ENCODE measurements at places on chromosomes 1 and 21.
A peak's percentile ranks its signal among the peaks of the same experiment; 100 is the strongest.

- no peak for DNase-seq
These were observed 169.9 kb upstream of the CSF3R start for GRCh38 chr1:36652586-36652985.

- DNase-seq, result no peak
These were observed 7.3 kb downstream of the SYTL1 start for GRCh38 chr1:27348861-27349783.

GRCh38 chr1:26779098-26779668 is 8.6 kb upstream of the PIGV start:
- DNase-seq, result no peak

- DNase-seq, result peak; percentile 61
These were observed 160.8 kb downstream of the DISP1 start for GRCh38 chr1:222975472-222976122.

GRCh38 chr1:99777752-99778151 is 11.3 kb upstream of the FRRS1 start:
- no peak for DNase-seq

GRCh38 chr21:33434770-33435360 is 31.7 kb downstream of the IFNGR2 start:
- DNase-seq, result peak; percentile 91

DNA sequence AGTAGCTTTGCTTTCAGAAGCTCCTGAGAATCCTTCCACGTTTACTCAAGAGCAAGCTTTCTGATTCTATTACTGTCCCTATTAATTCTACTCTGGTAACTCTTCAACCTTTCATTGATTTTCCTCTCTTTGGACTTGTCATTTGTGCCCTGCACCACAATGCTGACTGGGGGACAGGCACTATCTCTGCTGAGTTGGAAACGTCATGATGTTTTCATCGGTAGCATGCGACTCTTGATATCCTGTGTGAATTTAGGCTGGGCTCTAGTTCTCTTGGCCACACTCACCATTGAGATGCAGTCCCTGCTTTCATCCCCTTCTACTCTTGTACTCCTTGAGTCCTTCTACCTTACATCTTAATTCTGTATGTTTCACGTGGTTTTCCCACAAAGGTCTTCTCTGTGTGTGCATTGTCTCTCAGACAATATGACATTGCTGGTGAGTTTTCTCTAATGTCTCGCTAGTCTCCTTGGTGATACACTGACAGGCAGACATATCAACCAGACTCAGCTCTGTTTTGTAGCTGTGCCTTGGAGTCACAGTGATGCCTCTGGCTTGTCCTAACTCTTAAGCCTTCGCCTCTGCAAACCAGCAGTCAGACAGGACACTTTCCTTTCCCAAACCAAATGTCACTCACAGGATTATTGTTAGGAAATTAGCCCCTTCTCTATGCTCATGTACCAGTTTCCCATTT is 223.6 kb upstream of the ADGRL2 start:
- DNase-seq, result no peak

- no peak for DNase-seq
These were observed 687 bp downstream of the TGFBR3 start for GRCh38 chr1:91885213-91885715.
